ENCODE measurements at places on chromosomes 3 and 15.

GRCh38 chr3:160691962-160692361, 15.0 kb downstream of the ARL14 start:
- no peak for DNase-seq

DNA sequence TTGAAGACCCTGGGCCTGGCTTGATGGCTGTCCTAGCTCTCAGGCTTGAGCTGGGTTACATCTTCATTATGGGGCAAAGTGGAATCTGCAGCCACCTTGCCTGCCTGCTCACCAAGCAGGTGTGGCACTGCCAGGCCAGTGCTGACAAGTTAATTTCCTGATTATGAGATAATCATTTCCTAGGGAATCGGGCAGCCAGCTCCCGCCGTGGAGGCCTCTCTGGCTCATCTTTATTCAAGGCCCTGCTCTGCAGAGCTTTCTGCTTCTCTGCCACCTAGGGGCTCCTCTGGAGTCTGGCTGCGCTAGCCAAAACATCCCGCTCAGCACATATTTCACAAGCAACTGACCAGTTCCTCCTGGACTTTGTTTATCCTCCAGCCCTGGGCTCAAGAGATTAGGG, 9.9 kb downstream of the LOXL1 start:
- DNase-seq: no peak

GRCh38 chr3:111971533-111972130, 7.2 kb upstream of the ABHD10 start:
- no peak for DNase-seq

DNA sequence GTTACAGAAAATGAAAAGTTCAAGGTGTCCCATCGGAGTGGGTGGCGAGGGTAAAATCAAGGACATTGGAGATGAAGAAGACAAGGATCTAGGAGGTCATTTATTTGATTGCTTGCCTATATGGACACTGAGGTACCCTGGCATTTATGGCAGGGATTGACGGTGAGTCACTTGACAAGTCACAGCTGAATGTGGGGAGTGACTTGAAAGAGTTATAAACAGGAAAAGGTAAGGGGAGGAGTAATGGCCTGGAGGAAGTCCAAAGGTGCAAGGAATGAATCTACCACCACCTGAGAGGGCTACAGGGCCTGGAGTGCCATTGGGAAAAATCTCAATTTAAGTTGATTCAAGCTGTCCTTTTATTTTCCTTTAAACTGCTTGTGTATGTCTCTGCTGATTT, 11.8 kb upstream of the SGO1 start:
- no peak for DNase-seq

GRCh38 chr15:39363761-39364586, 216.9 kb upstream of the THBS1 start:
- no peak for DNase-seq

- no peak for DNase-seq
Observed at GRCh38 chr3:17852217-17852616, 109.8 kb upstream of the TBC1D5 start.
